ENCODE measurements at places on chromosomes 12 and 14. TPM values are rescaled to one million over a fixed set of nuclear protein-coding genes. Genes with fewer than 3 reads are reported as not detected.

- no peak overlapping the region for H3K4me3 ChIP-seq
- H3K36me3 ChIP-seq = no peaks in the 10 kb centered on the region
- DNase-seq = no peak
- no peak overlapping the region for H3K27ac ChIP-seq
- no peaks in the 10 kb centered on the region for H3K27me3 ChIP-seq
These were observed 68.7 kb downstream of the CCDC88C start for GRCh38 chr14:91348845-91349465.

GRCh38 chr14:92785667-92786426 is 8.3 kb upstream of the GOLGA5 start:
- H3K27ac ChIP-seq = no peak overlapping the region
- no peak for DNase-seq
- no peaks in the 10 kb centered on the region for H3K36me3 ChIP-seq
- H3K27me3 ChIP-seq = no peaks in the 10 kb centered on the region
- no peak overlapping the region for H3K4me3 ChIP-seq

LHX5 gene
- not detected for total RNA-seq

HOXC6 gene
- total RNA-seq = 8.4 TPM

CACNA2D4 gene
- 11.7 TPM for total RNA-seq

DNA sequence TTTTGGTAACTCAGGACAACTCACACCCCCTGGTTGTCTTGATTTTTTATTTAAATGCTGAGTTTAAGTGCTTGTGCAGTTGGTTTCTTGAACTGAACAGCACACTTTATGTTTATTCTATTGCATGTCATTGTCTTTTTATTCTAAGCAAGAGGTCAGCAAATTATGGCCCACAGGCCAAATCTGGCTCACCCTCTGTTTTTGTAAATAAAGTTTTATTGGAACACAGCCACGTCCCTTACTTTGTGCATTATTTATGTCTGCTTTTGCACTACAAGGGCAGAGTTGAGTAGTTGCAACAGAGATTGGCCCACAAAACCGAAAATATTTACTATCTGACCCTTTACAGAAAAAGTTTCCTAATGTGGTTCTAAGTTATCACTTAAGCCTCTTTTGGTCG is 52.3 kb downstream of the SUDS3 start:
- no peak overlapping the region for H3K27ac ChIP-seq
- H3K4me1 ChIP-seq = no peaks in the 10 kb centered on the region
- no peaks in the 10 kb centered on the region for H3K36me3 ChIP-seq

All from tibial nerve (tissue), 4 donors.